ENCODE measurements at places on chromosomes 1 and 21.

- DNase-seq: peak; percentile 21
Observed at GRCh38 chr1:44684525-44684924, 10.0 kb downstream of the ARMH1 start.

GRCh38 chr21:14482165-14482564 is 64.0 kb downstream of the SAMSN1 start:
- DNase-seq: peak; percentile 82

DNA sequence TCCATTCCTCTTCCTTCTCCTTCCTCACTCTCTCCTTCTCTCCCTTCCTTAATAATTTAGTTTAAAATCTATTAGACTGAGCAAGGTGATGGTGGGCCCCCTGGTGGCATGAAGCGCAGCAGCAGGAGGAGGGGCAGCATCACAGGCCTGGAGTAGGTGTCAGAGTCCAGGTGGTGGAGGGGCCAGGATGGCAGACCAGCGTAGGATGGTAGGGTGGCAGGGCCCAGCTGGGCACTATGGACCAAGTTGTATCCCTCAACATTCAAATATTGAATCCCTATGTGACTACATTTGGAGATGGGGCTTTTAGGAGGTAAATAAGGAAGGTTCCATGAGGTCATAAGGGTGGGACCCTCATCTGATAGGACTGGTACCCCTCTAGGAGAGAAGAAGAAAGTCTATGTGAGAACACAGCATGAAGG is 61.0 kb downstream of the WDR4 start:
- peak; percentile 64 for DNase-seq

DNA sequence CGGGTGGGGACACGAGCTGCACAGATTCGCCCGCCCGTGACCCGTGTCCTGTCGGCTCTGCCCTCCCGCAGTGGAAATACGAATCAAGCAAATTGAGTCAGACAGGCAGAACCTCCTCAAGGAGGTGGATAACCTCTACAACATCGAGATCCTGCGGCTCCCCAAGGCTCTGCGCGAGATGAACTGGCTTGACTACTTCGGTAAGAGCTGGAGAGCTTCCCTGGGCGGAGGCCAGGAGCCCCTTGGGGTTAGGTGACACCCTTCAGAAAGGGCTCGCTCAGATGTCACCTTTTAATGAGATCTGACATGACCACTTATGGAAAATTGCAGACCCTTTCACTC is 489 bp downstream of the CDCA8 start:
- DNase-seq: no peak

DNA sequence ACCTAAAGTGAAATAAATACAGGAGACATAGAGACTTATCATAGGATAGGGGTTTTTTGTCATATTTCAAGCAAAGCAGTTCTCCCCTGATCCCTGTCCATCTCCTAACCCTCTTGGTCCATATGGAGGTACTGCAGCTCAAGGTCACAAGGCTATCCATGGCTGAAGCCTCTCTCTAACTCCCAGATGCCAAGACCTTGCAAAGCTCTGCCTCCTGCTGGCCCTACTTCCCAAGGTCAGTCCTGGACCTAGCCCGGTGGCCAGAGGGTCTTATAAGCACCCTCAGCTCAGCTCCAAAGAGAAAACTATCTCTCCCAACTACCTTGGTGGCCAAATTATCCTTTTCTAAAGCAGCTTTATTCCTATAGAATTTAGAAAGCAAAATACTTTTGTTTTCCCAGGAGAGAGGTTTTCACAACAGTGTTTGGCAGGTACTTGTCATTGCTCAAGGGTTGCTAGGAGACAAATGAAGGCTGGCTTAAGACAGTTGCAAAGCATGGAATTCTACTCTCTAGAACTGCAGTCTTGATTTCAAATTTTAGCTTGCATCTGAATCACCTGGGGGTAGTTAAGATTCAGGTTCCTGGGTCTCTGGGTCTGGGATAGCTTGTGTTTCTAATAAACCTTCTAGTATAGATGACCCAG is 121.5 kb downstream of the XCL2 start:
- DNase-seq: no peak

DNA sequence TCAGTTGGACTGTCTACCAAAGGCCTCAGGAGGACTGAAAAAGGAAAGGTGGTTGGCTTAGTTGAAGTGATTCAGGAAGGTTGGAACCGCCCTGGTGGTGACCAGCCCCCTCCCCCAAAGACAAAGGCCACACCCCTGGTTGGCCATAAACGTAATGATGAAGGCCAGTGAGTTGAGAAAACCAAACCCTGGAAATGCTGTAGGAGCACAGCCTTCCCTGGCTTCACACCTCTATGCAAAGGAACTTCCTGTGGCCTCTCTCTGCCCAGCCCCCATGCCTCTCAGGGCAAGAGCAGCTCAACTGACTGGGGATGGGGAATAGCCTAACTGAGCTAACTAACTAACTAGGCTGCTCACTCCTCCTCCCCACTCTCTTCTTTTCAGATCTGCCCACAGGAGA is 90.4 kb downstream of the NPHP4 start:
- DNase-seq: no peak

DNA sequence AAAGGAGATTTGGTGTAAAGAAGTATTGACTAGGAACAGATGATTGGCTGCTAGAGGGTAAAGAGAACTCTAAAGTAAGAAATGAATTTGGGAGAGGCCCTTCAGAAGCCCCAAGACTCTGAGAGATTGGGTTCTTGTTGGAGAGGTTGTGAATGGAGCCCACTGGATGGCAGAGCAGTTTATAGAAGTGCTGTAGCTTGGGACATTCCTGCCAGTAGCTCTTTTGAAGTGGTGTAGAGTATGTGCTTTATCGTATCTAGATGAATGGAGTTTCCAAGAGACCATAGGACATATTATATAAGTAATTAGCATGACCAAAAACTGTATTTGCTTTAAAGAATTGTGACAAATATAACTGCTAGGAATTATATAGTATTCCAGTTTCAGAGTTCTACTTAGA is 21.3 kb downstream of the USP25 start:
- no peak for DNase-seq

DNA sequence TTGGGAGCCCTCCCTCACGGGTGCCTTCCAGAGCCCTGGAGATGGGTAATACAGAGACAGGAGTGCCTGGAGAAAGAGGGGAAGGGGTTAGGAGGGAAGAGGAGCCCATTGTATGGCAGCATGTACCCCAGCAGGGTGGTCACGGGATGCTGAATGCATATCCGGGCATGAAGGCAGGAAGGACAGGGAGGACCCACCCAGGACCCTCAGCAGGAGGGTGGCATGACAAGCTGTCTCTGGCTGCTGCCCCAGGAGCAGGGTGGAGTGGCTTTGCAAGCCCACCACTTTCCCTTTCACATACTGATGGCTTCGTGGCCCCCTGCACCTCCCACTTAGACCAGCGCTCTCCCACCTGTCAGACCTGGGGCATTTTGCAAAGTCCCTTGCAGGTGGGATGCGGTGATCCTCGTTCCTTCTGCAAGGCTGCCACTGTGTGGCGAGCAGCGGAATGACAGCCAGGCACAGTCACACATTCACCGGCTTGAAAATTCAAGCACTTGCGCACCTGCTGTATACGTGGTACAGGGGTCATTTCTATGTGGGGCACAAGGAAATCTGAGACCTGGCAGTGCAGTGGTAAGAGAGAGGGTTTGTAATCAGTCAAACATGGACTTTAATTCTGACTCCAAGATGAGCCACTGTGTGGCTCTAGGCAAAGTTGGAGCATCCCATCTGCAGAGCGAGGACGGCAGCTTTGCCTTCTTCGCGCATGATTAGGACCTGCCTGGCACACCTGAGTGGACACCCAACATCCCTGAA is 53.2 kb upstream of the TMEM51 start:
- DNase-seq: peak; percentile 47

DNA sequence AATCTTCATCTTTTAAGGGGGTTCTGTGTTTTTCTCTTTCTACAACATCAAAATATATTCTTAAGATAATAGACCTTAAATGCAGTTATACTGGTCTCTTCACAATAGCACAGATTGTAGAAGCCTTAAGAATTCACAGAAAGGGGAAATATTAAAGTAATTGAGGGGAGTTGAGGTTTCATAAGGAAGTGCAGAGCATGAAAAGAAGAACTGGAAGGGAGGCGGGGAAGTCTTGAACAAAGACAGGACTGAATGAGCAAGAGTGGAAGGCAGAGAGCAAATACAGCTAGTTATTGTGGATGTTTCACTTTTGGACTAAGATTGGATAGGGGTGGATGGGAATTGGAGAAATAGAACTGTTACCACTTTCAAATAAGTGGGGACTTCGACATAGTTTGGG is 67.7 kb downstream of the PTGER3 start:
- DNase-seq: peak; percentile 53

- DNase-seq: no peak
Observed at GRCh38 chr21:42413093-42413492, 9.4 kb downstream of the UBASH3A start.

DNA sequence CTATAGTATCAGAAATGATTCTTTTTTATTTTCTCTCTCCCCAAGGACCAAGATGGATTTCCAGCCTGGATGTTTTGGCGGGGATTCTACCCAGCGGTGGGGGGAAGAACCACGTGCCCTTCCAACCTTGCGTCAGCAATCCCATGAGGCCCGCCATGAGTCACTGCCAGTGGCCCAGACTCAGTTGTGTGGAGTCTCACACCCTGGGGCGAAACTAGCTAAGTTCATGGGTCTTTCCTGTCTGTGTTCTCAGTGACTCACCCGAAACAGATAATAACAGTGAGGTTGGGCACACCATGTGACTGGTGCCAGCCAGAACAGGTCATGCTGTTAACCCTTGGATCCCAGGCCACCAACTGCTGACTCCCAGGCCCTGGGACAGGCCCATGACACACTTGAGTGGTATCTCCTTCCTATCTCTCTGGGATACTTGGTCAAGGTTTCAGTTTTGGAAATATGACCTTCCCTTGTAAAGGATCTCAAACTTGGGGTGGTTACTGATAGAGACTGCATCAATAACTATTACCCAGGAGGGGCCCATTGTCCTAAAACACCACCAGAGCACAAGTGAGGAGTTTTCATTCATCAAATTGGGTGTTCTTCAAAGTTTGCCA is 98.0 kb upstream of the DUSP10 start:
- DNase-seq: peak; percentile 24

DNA sequence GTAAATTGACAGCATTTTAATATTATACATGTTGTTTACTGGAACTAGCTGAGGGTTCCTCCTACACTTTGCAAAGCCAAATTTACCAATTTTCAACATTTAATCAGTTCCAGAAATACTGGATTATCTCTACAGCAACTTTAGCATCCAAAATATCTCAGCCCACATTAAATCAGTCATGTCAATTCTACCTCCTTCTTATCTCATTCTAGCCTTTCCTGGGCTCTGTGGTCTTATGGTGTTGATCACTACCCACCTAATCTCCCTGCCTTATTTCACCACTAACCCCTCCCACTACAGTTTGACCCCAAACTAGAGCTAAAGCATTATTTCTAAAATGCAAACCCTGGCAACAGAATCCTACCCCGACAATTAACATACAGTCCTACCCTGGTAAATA is 3.3 kb downstream of the OMA1 start:
- no peak for DNase-seq

- no peak for DNase-seq
Observed at GRCh38 chr1:223543560-223543959, 121.9 kb downstream of the CAPN8 start.

DNA sequence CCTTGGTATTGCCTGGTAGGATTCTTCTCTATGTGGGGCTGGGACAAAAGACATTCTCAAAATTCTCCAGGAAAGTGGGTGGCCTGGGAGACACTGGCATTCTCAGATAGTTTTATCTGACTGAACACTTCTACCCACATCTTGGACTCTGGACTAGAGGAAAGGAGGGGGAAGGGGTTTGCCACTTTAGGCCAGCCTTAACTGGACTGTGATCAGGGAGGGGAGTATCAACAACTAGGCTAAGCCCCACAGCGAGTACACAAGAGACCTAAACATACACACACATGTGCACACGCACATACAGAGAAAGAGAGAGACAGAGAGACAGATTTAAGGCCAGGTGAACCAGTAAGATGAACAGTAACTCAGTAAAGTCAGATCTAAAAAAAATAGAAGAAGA is 1.2 kb upstream of the SEMA6C start:
- DNase-seq: no peak

GRCh38 chr1:210384625-210385024 is 55.9 kb downstream of the HHAT start:
- no peak for DNase-seq

DNA sequence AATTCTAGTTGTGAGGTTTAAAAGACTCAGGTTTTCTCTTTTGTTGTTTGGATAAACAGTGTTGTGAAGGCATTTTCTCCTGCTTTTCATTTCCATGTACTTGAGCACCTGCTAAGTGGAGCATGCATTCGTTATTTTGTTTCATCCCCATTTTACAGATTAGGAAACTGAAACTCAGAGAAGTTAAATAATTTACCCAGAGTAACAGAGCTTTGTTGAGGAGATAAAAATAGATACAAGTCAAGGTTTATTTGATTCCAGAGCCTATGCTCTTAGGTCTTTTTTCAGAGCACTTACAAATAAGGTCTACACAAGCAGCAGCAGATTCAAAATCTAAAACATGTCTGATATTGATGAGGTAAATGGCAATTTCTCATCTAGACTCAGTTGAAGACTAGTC is 254.7 kb upstream of the PTBP2 start:
- DNase-seq: no peak

DNA sequence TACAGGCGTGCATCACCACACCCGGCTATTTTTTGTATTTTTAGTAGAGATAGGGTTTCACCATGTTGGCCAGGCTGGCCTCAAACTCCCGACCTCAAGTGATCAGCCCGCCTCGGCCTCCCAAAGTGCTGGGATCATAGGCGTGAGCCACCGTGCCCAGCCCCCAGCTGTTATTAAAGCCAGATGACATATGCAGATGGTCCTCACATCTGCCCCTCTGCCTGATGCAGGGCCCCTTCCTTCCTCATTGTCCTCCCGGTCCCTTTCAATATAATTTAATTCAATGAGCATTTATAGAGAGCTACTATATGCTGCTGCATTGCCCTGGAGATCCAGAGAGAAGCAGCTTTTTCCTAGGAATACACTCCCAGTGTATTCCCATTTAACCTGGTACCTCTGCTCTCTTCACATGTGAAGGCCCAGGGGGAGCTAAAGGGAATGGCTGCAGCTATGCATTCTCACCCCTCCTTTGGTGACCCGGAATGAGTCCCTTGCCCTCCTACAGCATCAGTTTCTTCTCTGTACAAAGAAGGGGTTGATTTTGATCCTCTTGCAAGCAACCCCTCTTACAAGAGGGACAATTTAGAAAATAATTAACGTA is 55.6 kb downstream of the L1TD1 start:
- no peak for DNase-seq

- peak; percentile 56 for DNase-seq
Observed at GRCh38 chr1:87325982-87326738, 2.5 kb upstream of the LMO4 start.

GRCh38 chr21:44496564-44497550 is 41.5 kb downstream of the LRRC3 start:
- no peak for DNase-seq

DNA sequence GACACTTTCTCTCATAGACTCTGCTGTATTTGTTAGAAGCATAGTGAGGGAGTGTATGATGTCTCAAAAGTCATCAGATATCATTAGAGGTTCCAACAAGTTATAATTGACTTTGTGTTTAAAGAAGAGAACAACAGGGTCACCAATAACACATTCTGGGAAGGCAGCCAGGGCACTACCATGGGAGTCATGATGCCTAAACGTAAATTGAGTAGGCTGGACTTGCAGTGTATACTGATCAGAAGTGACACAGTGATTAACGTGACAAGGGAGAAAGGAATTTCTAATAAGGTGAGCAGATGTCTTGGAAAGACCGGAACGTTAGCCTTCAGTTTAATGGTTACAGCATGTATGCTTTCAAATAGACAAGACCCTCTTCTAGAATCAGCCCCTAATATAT is 973.2 kb downstream of the NCAM2 start:
- no peak for DNase-seq

GRCh38 chr1:111399792-111400610 is 27.5 kb downstream of the OVGP1 start:
- DNase-seq: peak; percentile 72
